ENCODE measurements at places on chromosomes 13 and 19.

DNA sequence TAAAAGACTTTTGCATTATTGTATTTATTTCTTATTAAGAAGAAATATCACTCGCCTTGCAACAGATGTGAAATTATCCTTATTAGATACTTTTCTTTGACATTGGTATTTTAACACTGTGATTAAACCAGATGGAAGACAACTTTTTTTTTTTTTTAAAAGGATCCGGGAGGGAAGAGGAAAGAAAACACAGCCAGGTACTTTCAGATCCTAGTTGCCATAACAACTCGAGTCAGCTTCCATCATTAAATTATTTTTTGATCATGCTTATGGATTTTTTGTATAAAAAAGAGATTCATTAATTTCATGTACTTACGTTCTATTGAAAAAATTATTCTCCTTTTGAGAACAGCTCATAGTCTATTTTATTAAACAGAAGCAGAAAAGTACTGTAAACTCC, 515.7 kb downstream of the TBC1D4 start:
- no peak for DNase-seq

DNA sequence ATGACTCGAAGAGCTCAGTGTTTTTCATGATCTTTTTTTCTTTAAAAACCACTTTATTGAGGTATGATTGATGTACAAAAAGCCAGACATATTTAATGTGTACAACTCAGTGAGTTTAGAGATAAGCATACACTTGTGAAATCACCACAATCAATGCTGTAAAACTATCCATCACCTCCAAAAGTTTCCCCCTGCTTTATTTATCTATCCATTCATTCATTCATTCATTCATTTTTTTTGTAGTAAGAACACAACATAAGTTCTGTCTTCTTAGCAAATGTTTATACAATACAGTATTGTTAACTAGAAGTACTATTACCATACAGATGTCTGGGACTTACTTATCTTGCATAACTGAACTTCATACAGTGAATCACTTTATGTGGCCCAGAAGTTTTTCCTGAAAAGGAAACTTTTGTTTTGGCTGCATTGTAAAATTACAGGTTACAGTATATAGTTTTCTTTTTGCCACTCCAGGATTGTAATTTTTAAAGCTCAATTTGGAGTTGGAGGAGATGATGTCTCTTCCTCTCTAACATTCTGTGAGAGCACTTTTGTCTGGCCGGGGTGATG, 6.7 kb downstream of the RAP2A start:
- DNase-seq: no peak

DNA sequence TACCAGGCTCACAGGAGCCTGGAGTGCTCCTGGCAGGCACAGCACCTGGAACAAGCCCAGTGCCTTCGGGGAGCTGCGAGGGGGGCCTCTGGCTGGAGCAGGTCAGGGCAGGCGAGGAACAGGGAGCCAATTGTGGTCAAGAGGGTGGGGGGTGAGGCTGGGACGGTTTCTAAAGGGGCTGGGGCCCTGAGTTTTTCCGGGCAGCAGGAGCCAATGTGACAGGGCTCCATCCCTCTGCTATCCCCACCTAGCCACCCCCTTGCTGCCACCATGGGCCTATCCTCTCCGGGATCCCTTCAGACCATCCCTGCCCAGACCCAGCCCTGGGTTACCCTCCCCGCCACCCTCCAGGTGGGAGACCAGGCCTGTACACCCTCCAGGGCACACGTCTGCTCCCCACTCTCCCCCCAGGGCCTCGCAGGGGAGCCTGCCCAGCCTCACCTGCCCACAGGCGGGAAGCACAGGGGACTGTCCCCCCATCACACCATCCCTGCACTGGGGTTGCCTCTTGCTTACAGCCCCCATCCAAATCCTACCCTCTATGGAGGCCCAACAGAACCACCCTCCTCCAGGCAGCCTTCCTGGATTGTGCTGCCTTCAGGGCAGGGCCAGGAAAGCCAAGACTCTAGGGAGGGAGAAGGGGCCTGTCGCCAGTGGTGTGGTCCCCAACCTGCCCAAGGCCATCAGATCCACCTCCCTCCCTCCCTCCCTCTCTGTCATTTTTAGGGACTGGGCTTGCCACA, 121.0 kb downstream of the URI1 start:
- no peak for DNase-seq

GRCh38 chr13:112891477-112892401, 77.3 kb upstream of the MCF2L start:
- DNase-seq: no peak

GRCh38 chr19:15289673-15290072, 42.7 kb downstream of the BRD4 start:
- no peak for DNase-seq

- no peak for DNase-seq
These were observed 119.2 kb upstream of the ABCC4 start for GRCh38 chr13:95420501-95420900.

DNA sequence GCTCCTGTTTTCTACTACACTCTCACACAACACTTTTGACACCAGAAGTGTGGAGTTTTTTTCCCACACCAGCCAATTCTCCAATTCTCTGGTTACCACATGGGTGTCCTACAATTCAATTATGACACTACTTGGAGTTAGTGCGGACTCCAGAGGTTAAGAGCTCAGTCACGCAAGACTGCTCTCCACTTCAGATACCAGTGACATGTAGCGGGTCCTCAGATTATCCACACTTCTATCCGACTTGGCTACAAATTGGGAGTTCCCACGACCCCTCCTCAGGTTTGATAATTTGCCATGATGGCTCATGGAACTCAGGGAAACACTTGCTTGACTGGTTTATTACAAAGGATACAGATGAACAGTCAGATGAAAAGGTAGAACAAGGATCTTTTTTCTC, 32.9 kb downstream of the PAN3 start:
- no peak for DNase-seq

DNA sequence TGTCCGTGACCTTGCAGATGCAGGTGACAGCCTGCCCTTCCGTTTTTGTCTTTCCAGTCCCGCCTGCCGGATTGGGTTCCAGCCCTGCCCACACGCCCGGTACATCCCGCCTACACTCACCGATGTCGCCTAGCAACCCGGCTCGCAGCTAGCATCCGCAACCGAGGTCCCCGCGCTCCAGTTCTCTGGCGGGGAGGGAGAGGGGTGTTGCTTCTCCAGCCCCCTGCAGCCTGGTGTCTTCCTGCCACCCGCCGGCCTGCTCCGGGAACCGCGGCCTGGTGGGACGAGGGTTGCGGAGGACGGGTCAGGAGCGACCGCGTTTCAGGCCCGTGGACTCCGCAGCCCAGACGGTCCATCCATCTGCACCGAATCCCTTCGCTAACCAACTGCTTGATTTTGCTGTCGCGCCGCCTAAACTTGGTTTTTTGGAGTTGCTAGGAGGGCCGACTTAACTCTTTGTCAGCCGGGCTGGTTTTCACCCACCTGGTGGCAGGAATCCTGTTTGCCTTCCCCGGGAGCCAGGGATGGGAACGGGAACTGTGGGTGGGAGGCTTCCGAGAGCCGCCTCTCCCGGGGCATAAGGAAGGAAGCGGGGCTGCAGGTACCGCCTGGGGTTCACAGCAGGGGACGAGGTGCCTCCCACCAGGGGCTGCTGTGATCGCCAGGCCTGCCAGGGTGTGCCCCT, 15.4 kb upstream of the MATK start:
- no peak for DNase-seq

DNA sequence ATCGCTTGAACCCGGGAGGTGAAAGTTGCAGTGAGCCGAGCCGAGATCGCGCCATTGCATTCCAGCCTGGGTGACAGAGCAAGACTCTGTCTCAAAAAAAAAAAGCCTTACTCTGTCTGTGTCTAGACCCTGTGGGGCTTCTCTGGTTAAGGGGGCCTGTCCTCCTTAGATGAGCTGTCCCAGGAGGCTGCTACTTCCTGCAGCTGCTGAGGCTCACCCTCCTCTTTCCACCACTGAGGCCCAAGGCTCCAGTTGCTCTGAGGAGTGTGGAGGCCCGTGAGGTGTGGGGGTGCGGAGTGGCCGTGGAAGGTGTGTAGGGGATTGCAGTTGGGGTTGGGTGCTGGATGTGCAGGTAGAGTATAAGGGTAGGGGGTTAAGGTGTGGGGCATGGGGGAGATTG, 22.1 kb upstream of the RASA3 start:
- no peak for DNase-seq

- no peak for DNase-seq
These were observed 380.3 kb downstream of the MYO16 start for GRCh38 chr13:109009756-109010155.

DNA sequence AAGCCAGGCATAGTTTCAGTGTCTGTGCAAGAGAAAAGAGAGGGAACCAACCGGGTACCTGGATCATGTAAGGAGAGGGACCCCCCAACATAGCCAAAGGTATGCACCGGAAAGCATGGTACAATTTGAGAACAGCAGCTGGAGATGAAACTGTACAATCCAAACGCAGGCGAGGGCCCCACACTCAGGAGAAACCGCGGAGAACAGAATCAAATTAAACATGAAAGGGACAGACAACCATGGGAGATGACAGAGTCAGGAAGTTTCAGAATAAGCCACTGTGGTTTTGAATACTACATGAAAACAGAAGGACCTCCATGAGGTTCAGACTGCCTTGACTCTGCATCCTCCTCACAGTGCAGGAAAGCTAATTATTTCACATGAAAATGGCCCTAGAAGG, 62.9 kb upstream of the SPATA13 start:
- no peak for DNase-seq

DNA sequence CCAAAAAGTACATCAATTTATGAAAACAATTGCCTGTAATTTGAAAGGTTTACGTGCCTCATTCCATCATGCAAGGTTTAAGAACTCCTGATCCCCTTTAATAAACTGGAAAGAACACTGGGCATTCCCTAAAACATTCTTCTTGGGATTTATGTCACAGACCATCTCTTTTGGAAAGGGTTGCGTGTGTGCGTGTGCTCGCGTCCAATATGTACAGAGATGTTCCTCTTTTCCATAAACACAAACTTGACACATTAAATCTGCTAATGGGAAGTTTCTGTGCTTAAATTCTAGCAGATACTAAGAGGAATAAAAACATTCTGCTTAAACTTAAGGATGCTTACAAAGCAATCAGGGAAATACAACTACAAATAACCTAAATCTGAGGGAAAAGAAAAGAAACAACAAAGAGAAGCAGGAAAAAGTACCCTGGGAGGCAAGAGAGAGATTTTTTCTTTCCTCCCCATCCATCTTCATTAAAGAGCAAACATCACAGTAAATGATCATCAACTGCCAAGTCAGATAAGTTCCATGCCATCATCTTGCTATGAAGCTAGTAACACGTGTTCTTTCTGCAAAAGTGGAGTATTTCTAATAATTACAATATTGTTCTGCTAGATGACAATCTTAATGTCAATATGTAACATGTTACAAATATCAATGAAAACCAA, 83.7 kb downstream of the STK24 start:
- no peak for DNase-seq

DNA sequence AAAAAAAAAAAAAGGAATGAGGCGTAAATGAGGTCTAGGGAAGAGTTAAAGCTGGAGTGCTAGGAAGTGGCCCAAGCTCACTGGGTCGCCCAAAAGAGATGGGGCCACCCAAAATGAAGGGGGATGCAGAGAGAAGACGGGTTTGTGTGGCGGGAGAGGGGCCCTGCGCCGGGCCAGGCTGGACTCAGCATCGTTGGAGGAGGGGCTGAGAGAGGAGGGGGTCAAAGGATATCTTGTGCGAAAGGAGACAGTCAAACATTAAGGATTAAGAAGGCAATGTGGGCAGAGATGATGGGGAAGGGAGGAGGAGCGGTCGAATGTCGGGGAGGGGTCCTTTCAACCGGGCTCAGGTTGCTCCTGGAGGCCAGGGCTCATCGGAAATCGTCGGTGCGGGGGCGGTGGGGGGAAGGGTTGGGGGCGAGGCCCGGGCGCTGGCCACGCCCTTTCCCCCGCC, 825 bp upstream of the CARM1 start:
- DNase-seq: no peak

DNA sequence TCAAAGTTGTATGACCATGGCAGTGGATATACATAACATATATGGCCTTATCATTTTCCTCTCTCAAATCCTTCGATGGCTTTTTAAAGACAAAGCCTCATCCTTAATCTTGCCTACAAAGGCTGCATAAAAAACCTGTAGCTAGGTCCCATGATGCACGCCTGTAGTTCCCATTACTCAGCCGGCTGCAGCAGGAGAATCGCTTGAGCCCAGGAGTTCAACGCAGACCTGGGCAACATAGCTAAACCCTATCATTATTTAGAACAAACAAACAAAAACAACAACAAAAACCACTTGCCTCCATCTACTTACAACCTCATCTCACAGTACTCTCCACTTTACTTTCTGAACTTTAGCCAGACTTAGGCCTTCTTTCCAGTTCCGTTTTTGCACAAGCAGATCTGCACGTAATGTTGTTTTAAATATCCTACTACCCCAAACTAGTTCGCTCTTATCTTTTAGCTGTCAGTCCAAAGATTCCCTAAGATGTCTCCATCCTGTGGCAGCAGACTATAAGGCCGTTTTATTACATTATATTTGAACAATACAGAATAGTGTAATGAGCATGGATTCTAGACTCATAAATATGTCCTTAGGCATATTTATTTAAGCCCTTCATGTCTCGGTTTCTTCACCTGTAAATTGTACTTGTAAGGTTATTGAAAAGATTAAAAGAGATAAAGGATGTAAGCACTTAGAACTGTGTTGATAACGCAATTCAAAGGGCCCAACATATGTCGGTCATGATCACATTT, 969 bp upstream of the POMP start:
- DNase-seq: no peak

DNA sequence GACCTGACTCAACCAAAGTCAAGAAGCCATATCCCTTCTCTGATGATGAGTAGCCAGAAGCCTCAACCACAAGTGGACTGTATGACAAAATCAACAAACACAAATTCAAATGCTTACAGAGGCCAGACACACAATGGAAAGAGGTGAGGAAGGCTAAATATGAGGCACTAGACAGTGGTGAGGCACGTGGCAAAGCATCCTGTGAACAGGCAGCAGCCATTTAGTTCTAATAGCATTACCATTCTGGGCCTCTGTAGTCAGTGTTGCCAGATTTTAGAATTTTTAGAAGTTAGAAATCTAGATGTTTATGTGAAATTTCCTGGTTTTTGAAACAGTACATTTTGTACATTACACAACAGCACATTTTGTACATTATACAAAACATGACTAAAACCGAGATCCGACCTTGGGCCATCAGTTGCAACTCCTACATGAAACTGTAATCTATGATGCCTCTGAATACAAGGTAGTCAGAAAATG, 403.3 kb downstream of the COG6 start:
- DNase-seq: no peak

GRCh38 chr13:73367886-73368285, 309.1 kb downstream of the KLF5 start:
- DNase-seq: no peak

GRCh38 chr13:98668155-98668554, 84.3 kb downstream of the SLC15A1 start:
- no peak for DNase-seq

GRCh38 chr13:24194447-24194846, 33.9 kb downstream of the SPATA13 start:
- DNase-seq: no peak

- DNase-seq: no peak
These were observed 110.8 kb downstream of the SUCLA2 start for GRCh38 chr13:47890146-47890814.

DNA sequence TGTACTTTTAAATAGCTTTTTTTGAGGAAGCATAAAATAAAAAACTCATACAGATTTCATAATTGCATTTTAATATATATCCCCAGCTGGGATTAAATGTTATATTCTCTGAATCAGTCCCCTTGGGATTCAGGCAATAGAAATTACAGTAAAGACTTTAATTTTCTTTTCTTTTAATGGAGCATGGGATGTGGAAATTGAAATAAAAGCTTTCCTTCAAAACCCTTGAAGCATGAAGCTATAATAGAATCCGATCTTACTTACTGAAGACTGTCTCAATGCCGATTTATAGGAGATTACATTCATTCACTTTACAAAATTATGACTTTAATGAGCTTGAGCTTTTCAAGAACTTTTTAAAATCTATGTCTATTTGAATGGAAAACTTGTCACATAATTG, 243.4 kb downstream of the SPRY2 start:
- no peak for DNase-seq
